ACHN (cell line): ENCODE measurements at places on chromosomes 16 and 17.

GRCh38 chr16:67157892-67158635, 1.6 kb downstream of the TRADD start:
- no peak for DNase-seq

DNA sequence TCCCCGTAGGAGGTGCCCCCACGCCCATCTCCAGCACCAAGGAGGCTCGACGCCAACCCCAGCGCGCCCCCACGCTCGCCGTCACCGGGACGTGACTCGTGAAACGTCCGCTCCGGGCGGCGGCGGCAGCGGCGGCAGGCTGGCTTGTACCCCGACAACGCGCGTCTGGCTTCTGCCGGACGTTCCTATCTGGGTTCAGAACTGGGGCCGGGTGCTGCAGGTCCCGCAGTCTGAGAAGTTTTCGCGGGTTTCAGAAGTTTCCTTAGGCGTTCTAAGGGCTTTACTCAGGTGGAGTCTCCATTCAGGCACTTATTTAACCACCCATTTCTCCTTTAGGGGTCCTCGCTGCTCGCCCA, 672 bp upstream of the ALKBH5 start:
- peak; percentile 77 for DNase-seq

GRCh38 chr16:21625026-21625425, 25.6 kb downstream of the METTL9 start:
- DNase-seq: peak; percentile 85

DNA sequence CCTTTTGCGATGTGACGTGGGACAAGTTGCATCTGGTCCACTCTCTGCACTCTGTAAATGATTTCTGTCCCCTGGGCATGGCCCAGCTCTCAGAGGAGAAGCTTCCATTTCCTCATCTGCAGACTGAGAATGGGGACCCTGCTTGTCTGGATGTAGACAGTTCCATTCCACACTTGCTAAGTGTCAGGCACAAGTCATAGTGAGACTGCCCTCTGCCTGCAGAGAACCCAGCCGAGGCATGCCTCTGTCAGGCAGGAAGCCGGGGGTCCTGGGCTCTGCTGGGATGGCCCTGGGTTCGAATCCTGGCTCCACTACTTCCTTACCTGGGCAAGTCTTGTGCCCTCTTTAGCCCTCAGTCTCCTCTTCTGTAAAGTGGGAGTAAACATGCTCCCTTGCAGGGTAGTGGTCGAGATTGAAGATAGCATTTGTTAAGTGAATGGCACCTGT, 4.1 kb downstream of the MAP2K3 start:
- DNase-seq: peak; percentile 55

GRCh38 chr17:64377769-64378282, 12.8 kb downstream of the PECAM1 start:
- DNase-seq: no peak

DNA sequence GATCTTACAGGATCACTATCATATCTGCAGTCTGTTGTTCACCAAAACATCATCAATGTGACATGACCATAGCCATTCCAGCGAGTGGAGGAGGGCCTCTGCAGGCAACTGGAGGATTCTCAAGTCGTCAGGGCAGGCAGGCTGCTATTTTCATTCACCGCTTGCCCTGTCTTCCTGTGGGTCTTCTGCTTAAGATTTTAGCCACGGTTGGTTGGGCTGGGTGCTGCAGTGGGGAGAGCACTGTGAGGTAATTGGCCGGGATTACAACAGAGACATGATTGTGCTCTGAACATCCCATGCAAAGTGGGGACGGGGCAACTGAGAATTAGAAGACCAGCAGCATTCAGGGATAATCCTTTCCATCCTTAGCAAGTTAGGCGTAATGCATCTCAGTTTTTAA, 245.9 kb downstream of the CPPED1 start:
- no peak for DNase-seq

DNA sequence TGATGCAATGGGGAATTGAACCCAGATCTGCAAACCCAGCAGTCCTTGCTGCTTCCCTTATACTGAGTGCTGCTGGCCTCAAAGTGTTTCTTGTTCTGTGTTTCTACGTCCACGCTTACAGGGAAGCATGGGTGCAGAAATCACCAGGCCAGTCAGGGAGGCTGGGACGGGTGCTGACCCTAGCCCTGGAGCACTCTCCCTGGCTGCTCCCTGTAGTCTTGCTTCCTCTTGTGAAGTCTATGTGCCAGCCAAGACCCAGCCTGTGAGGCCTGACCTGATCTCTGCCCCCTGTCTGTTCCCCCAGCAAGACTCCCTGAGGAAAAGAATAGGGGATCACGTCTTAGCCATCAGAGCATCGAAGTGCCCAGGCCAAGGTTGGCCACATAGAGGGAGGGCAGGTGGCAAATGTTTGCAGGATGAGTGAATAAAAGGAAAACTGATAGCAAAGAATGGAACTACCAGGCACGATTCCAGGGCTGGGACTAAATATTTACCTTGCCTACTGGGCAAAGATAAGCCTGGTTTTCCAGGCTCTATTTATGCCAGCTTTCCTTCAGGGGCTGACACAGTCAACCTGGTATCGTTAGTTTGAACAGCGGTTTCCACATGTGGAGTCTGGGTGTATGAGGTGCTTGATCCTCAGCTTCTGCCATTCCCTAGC, 41.2 kb upstream of the RHOT1 start:
- DNase-seq: no peak

DNA sequence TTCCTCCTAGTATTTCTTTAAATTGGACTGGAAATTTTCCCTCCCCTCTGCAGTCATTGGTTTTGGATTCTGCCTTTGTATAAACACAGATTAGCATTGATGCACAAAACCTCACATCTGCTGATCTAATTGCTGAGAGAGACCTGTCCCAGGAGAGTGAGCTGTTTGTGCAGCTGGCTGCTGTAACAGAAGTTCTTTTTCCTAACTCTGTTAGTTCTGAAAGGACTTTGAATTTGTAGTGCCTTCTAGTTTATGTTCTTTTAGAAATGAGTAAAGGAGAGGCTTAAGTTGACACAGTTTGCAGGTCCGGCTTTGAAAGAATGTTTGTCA, 45.2 kb upstream of the KPNB1 start:
- no peak for DNase-seq

DNA sequence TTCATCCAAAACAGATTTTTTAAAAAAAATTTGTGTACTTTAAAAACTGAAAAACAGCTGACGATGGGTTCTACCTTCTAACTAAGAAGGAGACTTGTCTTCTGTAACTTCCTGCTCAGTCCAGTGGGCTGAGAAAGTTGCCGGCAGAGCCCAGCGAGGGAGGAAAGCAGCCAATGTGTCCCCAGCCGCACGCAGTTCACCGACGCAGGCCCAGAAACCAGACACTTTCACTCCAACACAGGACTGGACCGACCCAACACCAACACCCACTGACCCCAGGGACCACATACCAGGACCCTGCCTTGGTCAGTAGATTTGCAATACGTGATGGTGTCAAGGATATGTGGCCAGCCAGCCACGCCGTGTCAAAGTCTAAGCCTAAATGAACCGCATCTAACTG, 25.6 kb downstream of the TRAP1 start:
- DNase-seq: no peak

DNA sequence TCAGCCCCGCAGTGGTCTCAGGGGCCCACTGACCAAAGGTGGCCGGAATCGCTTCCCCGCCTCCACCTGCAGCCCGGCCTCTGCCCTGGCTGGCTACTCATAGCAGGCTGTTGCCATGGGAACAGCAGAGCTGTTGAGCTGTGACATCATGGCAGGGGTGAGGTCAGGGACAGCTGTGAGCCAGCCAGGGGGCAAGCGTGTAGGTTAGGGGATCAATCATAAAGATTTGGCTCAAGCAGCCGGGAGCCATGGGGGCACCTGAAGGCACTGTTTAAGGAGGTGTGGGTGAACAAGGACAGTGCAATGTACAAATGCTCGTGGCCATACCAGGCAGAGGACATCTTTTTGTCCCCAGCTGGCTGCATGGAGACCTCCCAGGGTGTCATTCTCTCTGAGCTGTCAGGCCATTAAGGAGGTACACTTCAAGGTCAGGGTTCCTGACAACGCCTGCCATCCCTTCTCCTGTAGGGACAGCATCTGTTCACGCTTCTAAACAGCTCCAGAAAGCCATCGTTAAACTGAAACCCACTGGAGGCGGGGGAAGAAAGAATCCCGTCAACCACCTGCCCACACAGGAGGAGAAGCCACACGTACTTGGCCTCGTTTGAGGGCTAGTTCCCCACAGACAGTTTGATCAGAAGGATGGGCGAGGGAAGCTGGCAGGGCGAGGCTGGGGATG, at the start of gene CEP295NL:
Gene CEP295NL (minus strand): TSS at position 101 of the 679 bp plus-strand sequence. CDS start 1,373 bp downstream, outside the sequence.
- DNase-seq: peak; percentile 24

- DNase-seq: no peak
Observed at GRCh38 chr16:57601801-57602478, 26.5 kb upstream of the ADGRG1 start.
